ENCODE measurements at places on chromosomes 12 and 14. TPM values are rescaled to one million over a fixed set of nuclear protein-coding genes. Genes with fewer than 3 reads are reported as not detected.

OR10AD1 gene
- not detected for total RNA-seq

GRCh38 chr12:107007411-107007810 is 20.5 kb upstream of the MTERF2 start:
- DNase-seq: no peak

GRCh38 chr14:69531135-69531534 is 43.5 kb downstream of the CCDC177 start:
- DNase-seq: no peak

DNA sequence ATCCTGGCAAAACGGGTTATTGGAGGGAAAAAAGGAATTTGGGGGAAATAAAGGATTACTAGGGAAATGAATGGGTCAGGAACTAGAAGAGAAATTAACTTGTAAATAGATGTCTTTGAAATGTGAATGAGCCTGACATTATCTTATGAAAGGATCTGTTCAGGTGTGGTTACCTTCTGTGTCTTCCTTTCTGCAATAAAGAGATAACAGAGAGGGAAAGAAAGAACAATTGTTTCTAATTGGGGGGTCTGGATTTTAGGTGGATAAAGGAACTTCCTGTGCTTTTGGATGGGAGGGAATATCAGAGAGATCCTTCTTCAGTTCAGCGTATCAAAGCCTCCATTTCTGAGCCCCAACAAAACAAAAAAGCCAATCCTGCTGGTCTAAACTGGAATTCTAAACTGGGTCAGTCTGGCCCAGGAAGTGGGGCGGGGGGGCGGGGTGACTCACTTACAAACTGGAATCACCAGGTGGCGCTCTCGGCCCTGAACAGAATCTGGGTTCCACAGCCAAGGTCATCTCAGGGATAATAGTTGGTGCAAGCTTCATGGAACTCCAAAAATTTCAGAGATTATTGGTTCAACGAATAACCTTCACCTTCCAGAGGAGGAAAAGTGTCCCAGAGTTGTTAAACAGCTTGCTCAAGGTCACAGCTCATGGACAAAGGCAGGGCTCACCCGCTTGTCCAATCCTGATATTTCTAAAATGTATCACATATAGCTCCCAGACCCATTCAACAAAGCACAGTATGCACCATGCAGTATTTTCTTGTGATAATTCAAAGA is 15.2 kb upstream of the PEBP1 start:
- DNase-seq: peak; percentile 84

- no peak for DNase-seq
Observed at GRCh38 chr12:130831876-130832405, 7.1 kb downstream of the STX2 start.

- no peak for DNase-seq
Observed at GRCh38 chr14:54148251-54148650, 191.6 kb upstream of the BMP4 start.

OR4E2 gene
- not detected for total RNA-seq

GRCh38 chr14:95697764-95698163 is 11.5 kb downstream of the TCL1B start:
- DNase-seq: no peak

- no peak for DNase-seq
Observed at GRCh38 chr14:74509587-74510222, 16.1 kb downstream of the ISCA2 start.

DNA sequence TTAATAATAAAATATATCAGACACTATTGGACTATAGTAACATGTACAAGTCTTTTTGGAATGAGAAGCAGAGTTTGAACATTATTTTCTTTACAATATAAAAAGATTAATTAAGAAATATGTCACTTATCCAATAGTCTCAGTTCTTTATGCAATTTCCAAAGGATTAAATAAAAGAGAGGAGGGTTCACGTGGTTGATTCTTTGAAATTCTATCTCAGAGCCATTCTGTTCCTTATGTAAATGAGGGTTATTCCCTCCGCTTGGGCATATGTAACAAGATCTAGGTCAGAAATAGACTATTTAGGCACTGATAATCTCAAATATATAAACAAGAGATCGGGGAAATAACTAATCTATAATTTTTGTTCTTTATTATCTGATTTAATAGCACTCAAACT is 2.1 kb upstream of the TUBA1A start:
- DNase-seq: no peak

DNA sequence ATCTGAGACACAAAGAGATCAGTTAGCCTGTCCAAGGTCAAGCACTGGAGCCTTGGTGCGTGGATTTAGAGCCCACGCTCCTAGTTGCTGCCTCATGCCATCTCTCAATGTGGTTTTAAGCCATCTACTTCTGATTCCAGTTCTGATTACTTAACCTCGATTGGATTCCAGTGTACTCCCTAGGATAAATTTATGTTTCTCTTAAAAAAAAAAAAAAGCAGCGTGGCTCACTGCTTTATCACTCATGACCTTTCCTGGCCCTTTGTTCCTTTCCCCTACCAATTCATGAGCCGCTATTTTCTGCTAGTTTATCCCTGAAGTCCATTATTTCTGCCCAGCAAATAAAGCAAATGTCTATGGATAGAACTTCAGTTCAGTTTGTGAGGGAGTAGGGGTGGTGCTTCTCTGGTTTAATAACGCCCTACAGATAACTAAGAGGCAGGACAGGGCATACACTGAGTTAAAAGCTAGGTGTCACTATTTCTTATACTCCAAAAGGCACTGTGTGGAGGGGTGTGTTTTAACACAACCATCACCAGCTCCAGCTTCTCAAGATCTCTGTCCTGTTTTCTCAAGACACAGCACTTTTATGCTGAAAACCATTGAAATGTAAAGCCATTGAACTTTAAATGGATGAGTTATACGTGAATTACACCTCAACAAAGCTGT is 9.8 kb upstream of the PARP11 start:
- no peak for DNase-seq

MARK3 gene
- 123 TPM for total RNA-seq

DNA sequence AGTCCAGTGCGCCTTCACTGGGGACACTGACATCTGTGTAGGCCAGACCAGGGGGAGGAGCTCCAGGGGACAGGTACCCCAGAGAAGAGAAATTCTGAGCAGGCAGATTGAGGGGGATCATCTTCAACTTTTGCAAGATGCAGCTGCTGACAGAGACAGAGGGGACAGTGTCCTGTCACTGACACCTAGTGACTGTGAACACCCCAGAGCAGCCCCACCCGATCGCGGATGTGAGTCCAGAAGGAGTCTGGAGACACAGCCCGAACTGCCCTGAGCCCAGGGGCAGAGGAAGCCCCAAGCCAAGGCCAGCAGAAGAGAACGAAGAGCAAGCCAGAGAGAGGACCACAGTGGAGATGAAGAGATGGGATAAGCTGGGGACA is 21.7 kb upstream of the LRTM2 start:
- no peak for DNase-seq
